Naive thymus-derived CD8-positive, alpha-beta T cell (primary cell): ENCODE measurements at places on chromosomes 5 and 9. TPM values are rescaled to one million over a fixed set of nuclear protein-coding genes. Genes with fewer than 3 reads are reported as not detected.

GRCh38 chr9:116287721-116288120 is 134.1 kb downstream of the PAPPA start:
- H3K27me3 ChIP-seq: peaks cover 19% of the 10 kb centered on the region
- H3K4me3 ChIP-seq: no peak overlapping the region
- H3K36me3 ChIP-seq: no peaks in the 10 kb centered on the region
- no peak overlapping the region for H3K27ac ChIP-seq
- H3K4me1 ChIP-seq: no peaks in the 10 kb centered on the region

GRCh38 chr9:104287253-104287878 is 193.3 kb downstream of the SMC2 start:
- H3K4me1 ChIP-seq: no peaks in the 10 kb centered on the region
- H3K27me3 ChIP-seq: no peaks in the 10 kb centered on the region
- H3K36me3 ChIP-seq: no peaks in the 10 kb centered on the region
- H3K4me3 ChIP-seq: no peak overlapping the region
- no peak for DNase-seq
- no peak overlapping the region for H3K27ac ChIP-seq

DNA sequence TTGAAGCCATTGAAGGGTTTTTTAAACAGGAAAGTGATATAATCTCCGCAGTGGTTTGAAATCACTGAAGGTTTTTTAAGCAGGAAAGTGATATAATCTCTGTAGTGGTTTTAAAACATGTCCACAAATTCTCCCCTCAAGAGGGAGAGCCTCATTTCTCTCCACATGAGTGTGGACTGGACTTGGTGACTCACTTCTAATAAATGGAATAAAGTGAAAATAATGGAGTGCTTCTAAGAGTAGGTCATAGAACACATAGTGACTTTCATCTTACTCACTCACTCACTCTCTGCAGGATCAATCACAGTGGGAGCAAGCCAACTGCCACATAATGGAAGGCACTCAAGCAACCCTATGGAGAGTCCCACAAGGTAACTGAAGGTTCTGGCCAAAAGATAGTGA is 12.0 kb downstream of the CTNNAL1 start:
- peaks cover 18% of the 10 kb centered on the region for H3K36me3 ChIP-seq
- no peak for DNase-seq
- peaks cover 5% of the 10 kb centered on the region for H3K4me1 ChIP-seq
- H3K4me3 ChIP-seq: no peak overlapping the region

GRCh38 chr5:178307267-178308045 is 74.9 kb upstream of the PHYKPL start:
- H3K36me3 ChIP-seq: no peaks in the 10 kb centered on the region

GRCh38 chr9:69035438-69036308 is at the start of gene FXN:
Gene FXN (plus strand): TSS chr9:69035752. CDS start chr9:69035783, 31 bp downstream.
- no peaks in the 10 kb centered on the region for H3K27me3 ChIP-seq
- peak; percentile 78 for DNase-seq
- peak within 1 kb of the TSS; percentile 96 for H3K4me3 ChIP-seq
- H3K4me1 ChIP-seq: peaks cover 20% of the 10 kb centered on the region

FGFR4 gene
- 1.8 TPM for total RNA-seq

DNA sequence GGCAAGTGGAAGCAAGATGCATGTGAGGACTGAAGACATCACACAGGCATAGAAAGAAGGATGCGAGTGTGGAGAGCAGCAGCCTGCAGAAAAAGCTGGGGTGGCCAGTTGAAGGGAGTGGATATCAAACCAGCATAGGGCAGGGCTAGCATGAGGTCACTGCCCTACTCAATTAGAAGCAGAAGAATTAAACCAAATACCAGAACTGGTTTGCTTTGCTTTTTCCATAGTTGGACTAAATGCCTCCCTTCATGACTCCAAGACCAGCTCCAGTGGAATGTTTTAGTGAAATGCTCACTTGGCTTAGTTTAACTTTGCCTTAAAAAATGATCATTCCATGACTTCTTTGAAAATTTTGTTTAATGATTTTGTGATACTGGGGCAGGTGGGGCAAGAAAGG is 45.8 kb downstream of the TMEM167A start:
- no peaks in the 10 kb centered on the region for H3K36me3 ChIP-seq
- H3K4me1 ChIP-seq: no peaks in the 10 kb centered on the region

FOXD4L3 gene
- total RNA-seq: 0.25 TPM

SECISBP2 gene
- total RNA-seq: 112 TPM

DNA sequence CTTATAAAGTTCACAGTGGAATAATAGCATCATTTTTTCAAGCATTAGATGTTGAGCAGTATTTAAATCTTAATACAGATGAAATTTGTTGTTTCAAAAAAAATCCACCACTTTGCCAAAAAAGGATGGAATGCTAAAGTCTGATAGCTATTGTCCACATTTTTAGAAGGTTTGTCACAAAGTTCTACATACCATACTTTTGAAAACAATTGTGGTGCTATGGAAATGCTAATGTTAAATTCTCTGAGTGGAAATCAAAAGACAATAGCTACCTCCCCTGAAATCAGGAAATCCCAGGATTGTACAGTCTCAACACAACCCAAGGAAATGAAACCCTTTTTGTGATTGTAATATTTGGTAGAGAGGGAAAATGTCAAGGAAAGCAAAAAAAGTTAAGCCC is 19.3 kb upstream of the GRAMD2B start:
- no peak for DNase-seq
- no peak overlapping the region for H3K27ac ChIP-seq
- peaks cover 22% of the 10 kb centered on the region for H3K36me3 ChIP-seq
- H3K27me3 ChIP-seq: no peaks in the 10 kb centered on the region
- no peaks in the 10 kb centered on the region for H3K4me1 ChIP-seq
- no peak overlapping the region for H3K4me3 ChIP-seq

DNA sequence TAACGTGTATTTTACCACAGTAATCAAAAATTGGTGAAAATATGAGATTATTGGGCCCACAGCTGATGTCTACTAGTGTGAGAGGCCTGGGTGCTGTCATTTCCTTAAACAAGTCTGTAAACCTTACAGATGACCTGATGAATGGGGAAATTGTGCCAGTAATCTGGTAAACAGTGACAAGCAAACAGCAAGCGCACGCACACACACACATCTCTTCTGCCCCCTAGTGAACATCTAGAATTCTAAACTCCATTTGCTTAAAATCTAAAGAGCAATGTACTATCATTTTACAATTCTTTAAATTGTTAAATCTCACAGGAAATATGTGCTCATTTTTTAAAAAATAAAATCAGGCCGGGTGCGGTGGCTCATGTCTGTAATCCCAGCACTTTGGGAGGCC is 7.5 kb upstream of the RAPGEF1 start:
- H3K27me3 ChIP-seq: no peaks in the 10 kb centered on the region
- no peak overlapping the region for H3K27ac ChIP-seq
- no peak for DNase-seq
- H3K4me1 ChIP-seq: peaks cover 31% of the 10 kb centered on the region
- no peaks in the 10 kb centered on the region for H3K36me3 ChIP-seq

DNA sequence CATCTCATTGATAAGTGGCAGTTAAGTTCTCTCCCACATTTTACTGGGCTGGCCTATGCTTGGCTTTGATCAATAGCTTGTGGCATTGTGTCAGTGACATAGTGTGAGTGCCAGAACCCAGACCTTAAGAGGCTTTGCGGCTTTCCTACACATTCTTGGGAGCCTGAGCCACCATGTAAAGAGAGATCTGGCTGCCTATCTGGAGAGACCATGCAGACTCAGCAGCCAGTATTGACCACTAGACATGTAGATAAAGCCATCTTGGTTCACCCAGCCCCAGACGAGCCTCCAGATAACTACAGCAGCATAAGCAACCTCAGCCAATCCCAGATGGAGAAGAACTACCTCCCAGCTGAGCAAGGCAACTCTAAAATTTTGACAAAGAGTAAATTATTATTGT is 28.6 kb downstream of the C9orf153 start:
- no peaks in the 10 kb centered on the region for H3K36me3 ChIP-seq
- no peak for DNase-seq
- no peak overlapping the region for H3K27ac ChIP-seq
- no peak overlapping the region for H3K4me3 ChIP-seq

DNA sequence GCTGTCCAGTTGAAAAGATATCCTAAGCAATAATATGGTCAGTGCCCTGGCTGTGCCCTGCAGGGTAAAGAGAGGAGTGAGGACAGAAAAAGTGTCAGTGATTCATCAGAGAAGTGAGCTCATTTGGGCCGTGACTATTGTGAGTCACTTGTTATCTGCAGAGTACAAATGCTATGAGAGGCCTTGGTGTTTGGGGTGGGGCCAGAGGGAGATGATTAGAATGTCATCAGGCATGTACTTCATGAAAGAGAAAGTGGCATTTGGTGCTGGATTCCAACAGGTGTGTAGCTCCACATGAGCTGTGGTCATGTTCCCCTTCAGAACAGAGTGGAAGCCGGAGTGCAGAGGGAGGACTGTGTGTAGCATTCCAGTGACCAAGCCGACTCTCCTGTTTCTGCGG is 174.1 kb downstream of the KDM4C start:
- H3K27ac ChIP-seq: peak overlapping the region; percentile 18
- H3K4me3 ChIP-seq: no peak overlapping the region
- H3K27me3 ChIP-seq: no peaks in the 10 kb centered on the region
- DNase-seq: no peak

CCL21 gene
- not detected for total RNA-seq

IFNA2 gene
- not detected for total RNA-seq

NSD1 gene
- total RNA-seq: 130 TPM

SV2C gene
- total RNA-seq: not detected

GRCh38 chr9:28841775-28842174 is 1268.5 kb upstream of the C9orf72 start:
- no peak overlapping the region for H3K27ac ChIP-seq
- no peaks in the 10 kb centered on the region for H3K36me3 ChIP-seq
- no peaks in the 10 kb centered on the region for H3K27me3 ChIP-seq
- DNase-seq: no peak
- H3K4me1 ChIP-seq: no peaks in the 10 kb centered on the region

DNA sequence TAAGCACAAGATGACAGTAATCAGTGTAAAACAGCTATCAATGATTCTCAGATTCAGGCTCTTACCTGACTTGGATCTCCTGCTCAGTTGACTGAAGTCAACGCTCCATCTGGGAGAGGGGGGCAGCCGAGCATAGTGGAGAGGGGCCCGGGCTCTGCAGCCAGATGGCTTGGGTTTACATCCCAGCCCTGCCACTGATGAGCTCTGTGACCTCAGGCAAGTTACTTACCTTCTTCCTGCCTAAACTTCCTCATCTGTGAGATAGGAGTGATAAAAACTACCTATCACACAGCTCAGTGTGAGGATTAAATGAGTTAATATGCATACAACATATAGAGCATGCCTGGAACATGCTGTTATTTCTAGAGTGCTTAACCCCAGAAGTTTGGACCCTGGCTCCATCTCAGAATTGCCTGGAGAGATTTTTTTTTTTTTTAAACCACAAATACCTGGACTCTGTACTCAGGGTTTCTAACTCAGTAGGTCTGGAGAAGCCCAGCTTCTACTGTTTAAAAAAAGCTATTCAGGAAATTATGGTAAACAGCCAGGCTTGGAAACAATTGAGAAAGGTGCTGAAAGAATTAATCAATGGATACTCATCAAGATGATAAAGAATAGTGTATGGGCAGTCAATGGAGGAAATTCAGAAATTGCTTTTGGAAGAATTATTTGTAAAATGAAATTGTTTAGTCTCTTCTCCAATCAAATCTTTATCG is 72.2 kb downstream of the ANKRD55 start:
- peaks cover 48% of the 10 kb centered on the region for H3K4me1 ChIP-seq
- H3K4me3 ChIP-seq: no peak overlapping the region
- no peaks in the 10 kb centered on the region for H3K27me3 ChIP-seq
- H3K27ac ChIP-seq: no peak overlapping the region
- H3K36me3 ChIP-seq: no peaks in the 10 kb centered on the region

C9orf50 gene
- total RNA-seq: not detected

DNA sequence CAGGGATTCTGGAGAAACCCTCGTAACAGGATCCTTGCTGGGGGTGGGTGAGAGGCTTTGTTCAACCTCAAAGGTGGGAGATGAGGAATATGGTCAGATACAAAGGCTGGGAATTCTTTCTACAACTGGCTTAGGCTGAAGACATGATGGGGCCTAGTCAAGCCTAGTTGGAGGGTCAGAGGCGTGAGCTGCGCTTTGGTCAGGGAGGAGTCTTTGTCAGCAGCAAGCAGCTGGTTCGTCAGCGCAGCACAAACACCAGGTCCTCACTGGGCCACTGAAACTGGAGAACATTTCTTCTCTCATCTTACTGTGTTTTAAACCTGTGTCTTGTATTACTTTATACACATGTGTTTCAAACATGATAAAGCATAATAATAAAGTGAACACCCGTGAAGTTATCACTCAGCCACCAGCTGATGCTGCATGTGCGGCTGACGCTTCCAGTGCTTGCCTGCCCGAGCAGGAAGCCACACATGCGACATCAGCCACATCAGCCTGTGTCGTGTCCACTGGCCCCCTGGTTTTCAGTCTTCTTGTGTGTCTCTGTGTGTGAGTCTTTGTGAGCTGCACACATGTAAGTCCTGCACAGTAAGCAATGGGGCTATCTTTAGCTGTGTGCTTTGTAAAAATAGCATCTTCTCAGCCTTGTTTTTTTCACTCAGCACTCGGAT is 81.5 kb downstream of the WNK2 start:
- peaks cover 17% of the 10 kb centered on the region for H3K4me1 ChIP-seq
- no peak overlapping the region for H3K27ac ChIP-seq
- no peak overlapping the region for H3K4me3 ChIP-seq
- no peak for DNase-seq
- H3K36me3 ChIP-seq: no peaks in the 10 kb centered on the region

- H3K4me3 ChIP-seq: no peak overlapping the region
- DNase-seq: no peak
- peaks cover 4% of the 10 kb centered on the region for H3K27me3 ChIP-seq
- no peaks in the 10 kb centered on the region for H3K4me1 ChIP-seq
- H3K36me3 ChIP-seq: no peaks in the 10 kb centered on the region
- H3K27ac ChIP-seq: no peak overlapping the region
Observed at GRCh38 chr9:14247577-14247976, 66.4 kb downstream of the NFIB start.

- no peaks in the 10 kb centered on the region for H3K36me3 ChIP-seq
- H3K4me3 ChIP-seq: peak overlapping the region; percentile 30
- no peak for DNase-seq
- H3K4me1 ChIP-seq: peaks cover 11% of the 10 kb centered on the region
Observed at GRCh38 chr9:136901516-136902258, 15.4 kb downstream of the TRAF2 start.

DNA sequence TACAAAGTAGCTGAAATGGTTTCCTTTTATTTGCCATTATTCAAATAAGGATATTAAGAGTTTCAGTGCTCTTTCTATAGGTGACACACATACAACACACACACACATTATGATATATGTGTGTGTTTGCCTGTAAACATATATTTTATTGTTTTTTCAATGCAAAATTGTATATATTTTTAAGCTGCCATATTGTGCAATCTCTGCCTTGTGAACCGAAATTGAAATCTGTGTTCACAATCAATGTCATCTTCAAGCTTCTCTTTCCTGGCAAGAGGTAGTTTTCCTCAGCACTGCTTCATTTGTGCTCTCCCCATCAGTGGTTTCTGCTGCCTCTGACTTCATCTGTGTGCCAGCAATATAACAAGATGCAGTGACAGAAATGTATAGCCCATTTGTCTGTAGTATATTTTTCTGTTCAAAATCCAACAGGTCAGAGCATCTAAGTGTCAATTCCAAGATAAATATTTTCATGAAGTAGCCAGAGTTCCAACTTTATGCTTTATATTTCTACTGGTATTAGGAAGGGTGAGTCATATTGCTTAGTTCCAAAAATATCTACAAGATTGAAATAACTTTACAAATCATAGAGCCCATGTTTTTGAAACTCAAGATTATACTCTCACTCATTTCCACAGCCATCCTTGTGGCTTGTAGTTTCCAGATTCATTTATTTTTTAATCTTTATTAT is 1704.8 kb upstream of the CDH9 start:
- H3K4me3 ChIP-seq: no peak overlapping the region
- no peaks in the 10 kb centered on the region for H3K36me3 ChIP-seq
- H3K27me3 ChIP-seq: no peaks in the 10 kb centered on the region
- DNase-seq: no peak

HDAC3 gene
- 81.6 TPM for total RNA-seq

- no peak overlapping the region for H3K4me3 ChIP-seq
- H3K36me3 ChIP-seq: peaks cover 7% of the 10 kb centered on the region
- no peaks in the 10 kb centered on the region for H3K27me3 ChIP-seq
Observed at GRCh38 chr5:132895719-132896305, 22.3 kb downstream of the LEAP2 start.
